ENCODE measurements at places on chromosomes 3 and 15.

- DNase-seq, result no peak
These were observed at the start of gene TMC3 for GRCh38 chr15:81373775-81374395. TSS of gene TMC3 (minus strand) at chr15:81374213. CDS start at chr15:81374077, 136 bp downstream.

- DNase-seq, result peak; percentile 4
These were observed 626.8 kb downstream of the GRM7 start for GRCh38 chr3:7487763-7488162.

DNA sequence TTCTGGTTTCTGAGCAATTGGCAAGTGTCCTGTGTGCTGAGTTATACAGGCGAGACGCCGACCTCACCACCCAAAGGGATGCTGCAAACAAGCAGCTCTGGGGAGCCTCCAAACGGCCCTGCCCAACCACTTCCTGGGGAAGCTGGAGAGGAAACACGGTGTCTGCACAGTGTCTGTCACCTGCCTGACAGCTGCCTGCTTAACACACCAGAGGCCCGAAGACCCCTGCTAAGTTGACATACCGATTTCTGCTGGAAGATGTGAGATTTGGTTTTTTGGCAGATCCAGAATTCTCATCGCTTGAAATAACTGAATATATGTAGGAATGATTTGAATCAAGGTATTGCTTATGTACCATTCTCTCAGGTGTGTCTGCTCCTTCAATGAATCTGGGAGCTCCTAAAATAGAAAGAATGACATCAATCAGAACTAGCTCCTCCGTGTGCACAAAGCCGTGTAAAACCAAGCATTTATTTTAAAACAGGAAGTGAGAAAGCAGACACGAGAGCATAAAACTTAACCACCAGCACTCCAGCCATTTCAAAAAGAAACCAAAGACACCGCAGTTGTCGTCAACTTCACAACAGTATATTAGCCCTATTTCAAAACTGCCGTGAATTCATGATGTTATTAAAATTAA, 27.2 kb downstream of the LRRC2 start:
- no peak for DNase-seq

- peak; percentile 23 for DNase-seq
These were observed 17.9 kb downstream of the STT3B start for GRCh38 chr3:31550452-31551251.

DNA sequence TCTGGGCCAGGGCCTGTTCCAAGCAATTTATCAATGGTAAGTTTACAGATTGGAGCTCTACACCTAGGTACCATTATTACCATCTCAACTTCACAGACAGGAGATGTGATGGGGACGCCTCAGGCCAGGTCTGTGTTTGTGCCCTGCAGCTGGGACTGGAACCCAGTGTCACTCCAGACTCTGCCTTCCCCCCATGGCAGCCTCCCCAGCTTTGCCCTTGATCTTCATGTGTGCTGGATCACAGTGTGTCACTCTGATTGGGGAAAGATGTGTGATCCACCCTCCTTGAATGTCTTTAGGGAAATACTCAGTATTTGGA, 59.6 kb downstream of the MGLL start:
- DNase-seq, result no peak

DNA sequence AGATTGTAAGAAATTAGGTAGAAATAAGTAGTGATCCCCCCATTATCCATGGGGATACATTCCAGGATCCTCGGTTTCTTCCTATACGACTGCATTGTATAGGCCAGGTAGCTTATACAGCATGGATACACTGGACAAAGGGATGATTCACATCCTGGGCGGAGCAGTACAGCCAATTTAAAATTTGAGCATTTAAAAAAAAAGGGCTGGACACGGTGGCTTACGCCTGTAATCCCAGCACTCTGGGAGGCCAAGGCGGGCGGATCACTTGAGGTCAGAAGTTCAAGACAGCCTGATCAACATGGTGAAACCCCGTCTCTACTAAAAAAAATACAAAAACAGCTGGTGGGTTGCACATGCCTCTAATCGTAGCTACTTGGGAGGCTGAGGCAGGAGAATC, 976 bp upstream of the ARGFX start:
- peak; percentile 81 for DNase-seq

DNA sequence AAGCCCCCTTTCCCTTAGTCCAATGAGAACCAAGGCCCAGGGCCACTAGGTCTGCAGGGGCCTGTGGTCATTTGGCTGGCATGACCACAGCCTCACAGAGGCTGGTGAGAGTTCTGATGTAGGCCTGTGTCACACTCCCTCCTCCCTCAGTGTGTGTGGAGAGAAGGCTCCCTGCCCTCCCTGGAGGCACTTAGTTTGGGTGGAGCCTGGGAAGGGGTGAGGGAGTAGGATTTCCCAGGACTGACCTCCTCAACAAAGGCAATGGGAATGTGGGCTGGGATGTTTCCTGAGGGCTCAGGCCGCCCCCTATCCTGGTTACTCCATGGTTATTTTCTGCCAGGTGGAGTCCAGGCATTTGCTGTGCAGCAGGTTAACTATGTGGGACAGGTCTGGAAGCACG, 7.6 kb downstream of the TEX264 start:
- no peak for DNase-seq

- peak; percentile 78 for DNase-seq
These were observed at the start of gene CEMIP for GRCh38 chr15:80778964-80779657. TSS of gene CEMIP (plus strand) at chr15:80779370. CDS start at chr15:80873880, 94,510 bp downstream.

DNA sequence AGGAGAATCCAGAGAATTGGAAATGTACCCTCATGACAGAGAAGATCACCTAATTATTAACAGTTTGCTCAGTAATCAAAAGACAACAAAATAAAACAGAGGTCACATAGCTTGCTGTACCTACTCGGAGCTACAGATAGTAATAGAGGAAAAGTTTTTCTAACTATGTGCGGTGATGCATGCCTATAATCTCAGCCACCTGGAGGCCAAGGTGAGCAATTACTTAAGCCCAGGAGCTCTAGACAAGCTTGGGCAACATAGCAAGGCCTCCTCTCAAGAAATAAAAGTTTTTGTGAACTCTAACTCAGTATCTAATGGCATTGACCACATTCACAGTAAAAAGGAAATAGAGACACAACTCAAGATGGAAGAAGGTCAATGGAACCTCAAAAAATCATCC, 243.6 kb downstream of the ATP8B4 start:
- DNase-seq, result no peak

- DNase-seq, result peak; percentile 43
These were observed 1.6 kb downstream of the LNP1 start for GRCh38 chr3:100402891-100403290.

DNA sequence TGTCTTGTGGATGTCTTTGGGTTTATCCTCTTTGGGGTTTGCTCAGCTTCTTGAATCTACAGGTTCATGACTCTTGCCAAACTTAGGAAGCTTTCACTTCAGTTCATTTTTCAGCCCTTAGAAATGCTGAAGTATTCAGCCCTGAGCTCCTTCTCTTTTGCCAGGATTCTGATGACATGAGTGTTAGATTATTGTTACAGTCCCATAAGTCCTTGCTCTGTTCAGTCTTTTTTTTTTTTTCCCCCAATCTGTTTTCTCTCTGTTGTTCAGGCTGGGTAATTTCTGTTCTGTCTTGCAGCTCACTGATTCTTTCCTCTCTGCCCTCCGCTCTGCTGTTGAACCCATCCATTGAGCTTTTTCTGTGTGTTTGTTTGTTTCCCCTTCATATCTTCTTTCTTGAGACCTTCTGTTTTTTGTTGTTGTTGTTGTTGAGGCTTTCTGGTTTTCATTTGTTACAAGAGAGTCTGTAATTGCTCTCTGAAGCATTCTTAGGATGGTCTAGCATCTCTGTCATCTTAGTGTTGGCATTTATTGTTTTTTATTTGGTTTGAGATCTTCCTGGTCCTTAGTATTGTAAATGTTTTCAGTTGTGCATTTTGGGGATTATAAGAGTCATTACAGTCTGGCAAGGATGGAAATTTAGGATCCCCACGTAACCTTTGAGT, 18.4 kb downstream of the LRCH3 start:
- DNase-seq, result no peak

GRCh38 chr15:64803526-64803925, 21.9 kb downstream of the PIF1 start:
- DNase-seq, result no peak

DNA sequence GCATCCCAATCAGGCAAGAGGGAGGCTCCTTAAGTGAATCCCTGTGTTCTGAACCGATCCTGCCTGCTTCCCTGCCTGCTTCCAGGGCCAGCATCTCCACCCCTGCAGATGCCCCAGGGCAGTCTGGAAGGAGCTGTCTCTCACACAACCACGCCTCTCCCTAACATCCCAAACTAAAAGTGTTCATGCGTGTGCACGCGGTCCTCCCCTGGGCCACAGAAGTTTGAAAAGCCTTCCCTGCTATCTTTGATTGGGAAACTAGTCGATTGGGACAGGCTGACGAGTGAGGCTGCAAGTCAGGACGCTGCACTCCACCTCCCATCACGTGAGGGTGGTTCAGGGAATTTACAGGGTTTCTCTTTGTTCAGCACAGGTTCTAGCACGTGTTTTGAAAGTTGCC, 340.9 kb upstream of the ICE2 start:
- no peak for DNase-seq

DNA sequence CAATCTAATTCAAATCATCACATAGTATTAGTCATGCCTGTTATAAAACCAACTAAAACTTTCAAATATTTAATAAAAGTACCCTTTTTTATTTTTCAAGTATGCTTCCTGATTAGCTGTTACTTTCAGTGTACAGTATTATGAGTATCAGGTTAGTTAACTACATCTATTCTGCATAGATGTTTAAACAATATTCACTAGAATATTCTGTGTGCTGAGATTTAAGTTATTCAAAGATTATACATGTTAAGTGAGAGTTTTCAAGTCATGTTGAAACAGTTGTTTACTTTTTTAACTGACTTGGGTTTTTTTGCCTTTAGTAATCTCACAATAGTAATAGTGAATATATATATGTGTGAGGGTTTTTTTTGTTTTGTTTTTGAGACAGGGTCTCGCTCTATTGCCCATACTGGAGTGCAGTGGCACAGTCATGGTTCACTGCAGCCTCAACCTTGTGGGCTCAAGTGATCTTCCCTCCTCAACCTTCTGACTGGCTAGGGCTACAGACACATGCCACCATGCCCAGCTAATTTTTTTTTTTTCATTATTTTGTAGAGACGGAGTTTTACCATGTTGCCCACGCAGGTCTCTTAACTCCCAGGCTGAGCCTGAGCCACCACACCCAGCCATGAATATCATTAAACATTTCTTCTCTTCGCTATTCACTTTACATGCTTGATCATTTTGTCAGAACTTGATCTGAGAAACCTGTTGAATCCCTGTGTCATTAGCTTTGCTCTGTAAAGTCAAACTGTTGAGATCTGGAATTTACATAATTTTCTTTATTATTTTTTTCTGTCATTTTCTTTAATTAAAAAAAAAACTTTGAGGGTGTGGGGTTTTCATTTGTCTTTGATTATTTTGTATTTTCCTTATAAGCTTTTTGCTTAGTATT, 286.2 kb upstream of the UBE2E1 start:
- no peak for DNase-seq

DNA sequence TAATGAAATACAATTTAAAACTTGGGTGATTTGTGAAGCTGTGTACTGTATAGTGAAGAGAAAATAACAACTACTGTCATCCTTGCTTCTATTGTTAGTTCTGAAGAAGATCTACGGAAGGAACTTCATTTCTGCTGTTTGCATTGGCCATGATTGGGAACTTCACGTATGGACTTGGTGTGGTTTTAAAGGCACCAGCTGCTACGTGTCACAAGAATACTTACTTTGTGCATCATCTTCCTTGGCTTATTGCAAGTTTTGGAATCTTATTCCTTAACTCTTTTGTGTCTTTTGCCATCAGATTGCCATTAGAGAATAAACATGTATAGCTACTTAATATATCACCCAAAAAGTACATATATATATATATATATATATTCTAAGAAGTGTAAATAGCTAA, 75.0 kb upstream of the VEPH1 start:
- DNase-seq, result no peak

GRCh38 chr3:172651936-172652625, 58.8 kb downstream of the NCEH1 start:
- DNase-seq, result no peak

DNA sequence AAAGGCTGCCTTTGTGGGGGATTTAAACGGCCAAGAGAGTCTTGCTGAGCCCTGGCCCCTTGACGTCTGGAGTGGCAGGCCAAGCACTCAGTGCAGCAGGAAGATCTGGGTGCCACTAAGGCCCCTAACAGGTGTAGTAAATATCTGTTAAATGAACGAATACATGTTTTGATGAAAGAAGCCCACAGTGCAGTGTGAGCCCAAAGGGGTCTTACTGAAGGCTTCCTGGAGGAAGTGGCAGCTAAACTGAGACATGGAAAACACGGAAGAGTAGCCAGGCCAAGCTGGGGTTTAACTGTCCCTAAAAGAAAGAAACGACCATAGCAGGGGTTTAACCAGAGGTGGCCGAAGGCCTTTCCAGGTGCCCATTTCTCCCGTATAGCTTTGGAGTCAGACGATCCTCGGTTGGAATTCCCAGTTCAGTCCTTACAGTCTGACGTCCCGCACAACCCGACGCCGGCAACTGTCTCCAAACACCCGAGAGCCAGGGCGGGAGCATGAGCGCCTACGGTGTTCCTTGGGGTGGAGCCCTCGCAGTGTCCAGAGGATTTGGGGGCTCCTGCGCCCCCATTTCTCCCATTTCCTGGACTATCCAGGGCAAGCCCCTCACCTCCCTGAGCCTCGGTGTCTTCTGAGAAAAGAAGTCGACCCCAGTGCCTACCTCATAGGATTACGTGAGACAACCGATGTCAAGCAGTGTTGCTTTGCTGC, 910 bp upstream of the ABHD6 start:
- DNase-seq, result no peak

- peak; percentile 49 for DNase-seq
These were observed 153.8 kb downstream of the SPATA16 start for GRCh38 chr3:172987273-172987672.

GRCh38 chr3:32481791-32482631, 20.6 kb downstream of the CMTM6 start:
- DNase-seq, result no peak

- DNase-seq, result no peak
These were observed 78.4 kb downstream of the DUT start for GRCh38 chr15:48409623-48410022.

GRCh38 chr15:38304481-38304880, 51.8 kb downstream of the SPRED1 start:
- no peak for DNase-seq

DNA sequence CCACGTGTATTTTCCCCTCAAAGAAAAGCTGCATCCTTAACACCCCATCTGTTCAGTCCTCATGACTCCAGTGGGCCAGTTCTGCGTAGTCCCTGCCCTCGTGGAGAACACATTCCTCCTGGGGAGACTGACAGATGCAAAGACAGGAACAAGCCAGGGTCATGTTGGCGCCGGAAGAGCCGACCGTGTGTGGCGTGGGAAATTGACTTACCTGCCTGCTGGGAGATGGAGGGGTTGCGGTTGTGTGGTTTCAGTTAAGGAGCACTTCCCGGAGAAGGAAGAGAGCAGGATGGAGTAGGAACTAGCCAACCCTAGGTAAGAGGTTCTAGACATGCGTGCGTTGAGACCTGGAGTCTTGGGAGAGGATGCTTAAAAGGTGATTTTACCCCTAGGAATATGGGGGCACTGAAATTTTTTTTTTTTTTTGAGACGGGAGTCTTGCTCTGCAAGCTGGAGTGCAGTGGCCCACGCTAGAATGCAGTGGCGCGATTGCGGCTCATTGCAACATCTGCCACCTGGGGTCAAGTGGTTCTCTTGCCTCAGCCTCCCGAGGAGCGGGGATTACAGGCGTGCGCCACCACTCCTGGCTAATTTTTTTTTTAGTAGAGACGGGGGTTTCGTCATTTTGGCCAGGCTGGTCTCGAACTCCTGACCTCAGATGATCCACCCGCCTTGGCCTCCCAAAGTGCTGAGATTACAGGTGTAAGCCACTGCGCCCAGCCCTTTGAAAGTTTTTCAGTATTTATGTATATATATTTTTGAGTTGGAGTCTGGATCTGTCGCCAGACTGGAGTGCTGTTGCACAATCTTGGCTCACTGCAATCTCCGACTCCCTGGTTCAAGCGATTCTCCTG, 1.4 kb downstream of the VHL start:
- peak; percentile 36 for DNase-seq

- no peak for DNase-seq
These were observed 229.7 kb downstream of the RSRC1 start for GRCh38 chr3:158339638-158340037.

Measured in NCI-H82 (cell line).